ENCODE measurements at places on chromosomes 5 and 9.

- DNase-seq: no peak
Measured at GRCh38 chr9:137188086-137188489, 272 bp downstream of the ANAPC2 start.

- no peak for DNase-seq
Measured at GRCh38 chr9:134688661-134689320, 47.2 kb downstream of the COL5A1 start.

GRCh38 chr9:134165357-134166315, 1.3 kb upstream of the RNU6ATAC start:
- DNase-seq: peak; percentile 38

- no peak for DNase-seq
Measured at GRCh38 chr5:171810227-171810626, 24.6 kb downstream of the SMIM23 start.

DNA sequence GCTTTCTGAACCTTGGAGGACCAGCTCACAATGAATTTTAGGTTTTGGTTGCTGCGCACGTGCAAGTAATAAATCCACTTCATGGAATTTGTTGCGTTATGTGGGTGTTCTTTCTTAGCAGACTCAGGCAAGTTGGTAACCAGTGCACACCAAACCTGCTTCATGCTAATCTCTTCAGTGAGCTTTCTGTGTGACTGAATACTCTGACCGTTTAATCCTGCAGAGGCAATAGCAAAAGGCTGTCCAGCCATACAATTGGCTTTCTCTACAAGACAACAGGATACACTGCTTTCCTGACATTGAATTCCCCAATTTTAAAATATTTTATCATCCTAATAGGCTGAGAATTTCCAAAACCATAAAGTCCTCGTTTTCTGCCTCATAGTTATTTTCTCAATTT, 10.3 kb downstream of the UGT3A2 start:
- DNase-seq: no peak

- no peak for DNase-seq
Measured at GRCh38 chr9:117081641-117082317, 333.1 kb downstream of the ASTN2 start.

DNA sequence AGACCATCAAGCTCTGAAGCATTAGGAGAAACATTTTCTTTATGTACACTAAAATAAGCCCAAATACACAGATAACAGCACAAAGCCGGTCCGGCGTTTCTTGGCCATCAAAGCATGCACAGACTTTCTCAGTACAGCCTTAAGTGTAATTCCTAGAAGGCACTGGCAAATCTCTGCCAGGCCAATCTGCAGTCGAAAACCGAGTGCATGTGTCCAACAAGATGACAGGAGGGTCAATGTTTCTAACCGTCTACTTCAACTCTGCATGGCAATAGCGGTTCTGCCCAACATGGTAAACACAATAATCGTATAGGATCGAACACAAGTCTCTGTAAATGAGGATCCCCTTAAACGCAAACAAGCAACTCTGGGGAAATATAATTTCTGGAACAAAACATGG, 1.1 kb downstream of the ARL15 start:
- DNase-seq: no peak

DNA sequence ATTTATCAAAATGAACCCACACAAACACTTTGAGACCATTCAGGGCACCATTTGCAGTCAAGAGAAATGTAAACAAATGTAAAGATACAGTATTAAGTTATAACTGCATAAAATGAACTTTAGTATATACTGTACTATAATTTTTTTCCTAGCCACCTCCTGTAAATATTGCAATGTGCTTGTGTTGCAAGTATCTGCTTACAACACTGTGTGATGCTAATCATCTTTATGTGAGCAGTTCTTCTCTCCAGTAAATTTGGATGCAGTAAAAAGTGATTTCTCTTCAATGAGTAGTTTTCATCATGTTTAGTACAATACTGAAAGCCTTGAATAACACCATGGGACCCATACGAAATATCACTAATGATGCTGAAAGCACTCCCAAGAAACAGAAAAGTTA, 9.4 kb downstream of the G3BP1 start:
- DNase-seq: no peak

DNA sequence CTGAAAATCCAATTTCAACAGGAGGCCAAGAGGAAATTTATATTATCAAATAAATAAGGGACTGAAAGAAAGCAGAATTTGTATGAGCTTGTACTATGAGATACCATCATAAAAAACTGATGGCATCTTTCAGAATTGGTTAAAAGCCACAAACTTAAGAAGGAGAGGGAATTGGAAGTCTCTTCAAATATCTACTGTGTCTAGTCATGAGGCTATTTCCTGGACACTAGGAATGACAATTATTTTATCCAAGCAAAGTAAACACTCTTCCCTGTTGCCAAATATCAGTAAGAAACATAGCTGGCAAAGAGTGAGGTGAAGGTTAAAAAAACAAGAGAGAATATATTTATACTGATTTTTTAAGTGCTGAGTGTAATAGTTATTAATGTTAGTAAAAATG, 101.5 kb upstream of the ARRDC3 start:
- DNase-seq: no peak

- no peak for DNase-seq
Measured at GRCh38 chr5:58481828-58482227, 9.4 kb upstream of the GAPT start.

GRCh38 chr5:178403956-178404600, 171.5 kb upstream of the PHYKPL start:
- DNase-seq: no peak

- no peak for DNase-seq
Measured at GRCh38 chr5:67978171-67978570, 237.4 kb upstream of the PIK3R1 start.

Data from stimulated activated naive B cell treated with anti-CD40 and anti-IgM and Interleukin-4, amounts not matched to agents 10 μg/mL and 1 μg/mL and 100 μg/mL, for 72 hours (primary cell).